GM19239 (cell line): ENCODE measurements at places on chromosomes 6 and 20.

DNA sequence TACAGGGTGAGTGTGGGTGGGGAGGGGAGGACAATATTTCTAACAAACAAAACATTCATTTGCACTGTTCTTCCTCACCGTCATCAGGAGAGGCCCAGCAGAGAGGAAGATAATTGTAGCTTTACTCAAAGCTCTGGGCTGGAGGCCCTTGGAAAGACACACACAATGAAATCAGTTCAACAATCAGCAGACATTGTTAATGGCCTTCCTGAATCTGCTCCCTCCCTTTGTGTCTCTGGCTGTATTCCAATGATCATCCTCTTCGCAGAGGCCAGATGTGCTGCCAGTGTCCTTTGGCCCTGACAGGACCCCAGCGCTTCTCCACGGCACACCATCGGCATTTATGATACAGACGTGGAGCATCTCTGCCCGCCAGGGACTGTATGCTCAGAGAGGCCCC is 44.6 kb upstream of the LRFN2 start:
- no peak for DNase-seq

GRCh38 chr20:36468149-36469000 is 72.9 kb upstream of the MYL9 start:
- no peak for DNase-seq

DNA sequence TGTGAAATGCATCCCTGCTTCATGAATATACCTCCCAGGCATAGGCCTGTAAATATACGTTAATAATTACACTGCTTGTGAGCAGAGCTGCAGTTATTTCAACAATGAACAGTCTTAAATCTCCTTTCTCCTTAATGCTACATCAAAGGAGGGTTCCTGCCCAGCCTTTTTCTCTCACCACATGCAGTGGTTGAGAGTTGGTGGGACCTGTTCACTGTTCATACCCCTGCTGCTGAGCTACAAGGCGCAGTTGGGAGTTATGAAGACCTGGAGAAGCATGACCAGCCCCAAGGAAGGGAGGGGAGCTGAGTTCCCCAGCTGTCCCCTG is 111.9 kb upstream of the FOXQ1 start:
- no peak for DNase-seq

GRCh38 chr20:57693002-57693582 is 16.7 kb downstream of the PMEPA1 start:
- no peak for DNase-seq

DNA sequence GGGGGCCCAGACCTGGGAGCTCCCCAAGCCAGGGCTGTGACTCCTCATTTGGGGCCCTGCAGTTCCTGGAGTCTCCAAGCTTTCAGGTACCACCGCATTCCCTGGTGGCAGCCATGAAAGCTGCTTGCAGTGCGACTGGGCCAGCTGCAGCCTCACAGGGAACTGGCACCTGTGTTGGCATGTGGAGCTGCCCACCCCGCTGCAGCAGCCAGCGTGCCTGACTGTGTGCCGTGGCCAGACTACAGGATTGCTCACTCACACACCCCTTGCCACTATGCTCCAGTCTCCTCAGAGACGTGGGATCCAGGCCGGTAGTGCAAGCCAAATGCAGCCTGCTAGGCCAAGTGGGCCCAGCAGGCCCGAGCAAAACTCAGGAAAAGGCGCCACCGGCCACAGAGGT is 450.7 kb downstream of the COL12A1 start:
- no peak for DNase-seq

DNA sequence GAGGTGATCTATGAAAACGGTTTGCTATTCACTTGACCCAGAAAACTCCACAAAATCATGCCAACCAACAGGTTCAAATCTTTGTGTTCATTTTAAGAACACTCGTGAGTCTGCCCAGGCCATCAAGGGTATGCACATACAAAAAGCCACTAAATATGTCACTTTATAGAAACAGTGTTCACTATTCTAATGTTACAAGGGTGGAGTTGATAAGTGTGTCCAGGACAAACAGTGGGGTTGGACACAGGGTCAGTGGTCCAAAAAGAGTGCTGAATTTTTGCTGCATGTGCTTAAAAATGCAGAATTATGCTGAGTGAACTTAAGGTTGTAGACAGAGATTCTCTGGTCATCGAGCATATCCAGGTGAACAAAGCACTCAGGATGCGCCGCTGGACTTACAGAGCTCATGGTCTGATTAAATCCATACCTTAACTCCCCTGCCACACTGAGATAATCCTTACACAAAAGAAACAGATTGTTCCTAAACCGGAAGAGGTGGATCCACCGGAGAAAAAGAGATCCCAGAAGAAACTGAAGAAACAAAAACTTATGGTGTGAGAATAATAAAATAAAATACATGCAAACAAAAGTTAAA is 23.5 kb downstream of the KIAA0408 start:
- no peak for DNase-seq

DNA sequence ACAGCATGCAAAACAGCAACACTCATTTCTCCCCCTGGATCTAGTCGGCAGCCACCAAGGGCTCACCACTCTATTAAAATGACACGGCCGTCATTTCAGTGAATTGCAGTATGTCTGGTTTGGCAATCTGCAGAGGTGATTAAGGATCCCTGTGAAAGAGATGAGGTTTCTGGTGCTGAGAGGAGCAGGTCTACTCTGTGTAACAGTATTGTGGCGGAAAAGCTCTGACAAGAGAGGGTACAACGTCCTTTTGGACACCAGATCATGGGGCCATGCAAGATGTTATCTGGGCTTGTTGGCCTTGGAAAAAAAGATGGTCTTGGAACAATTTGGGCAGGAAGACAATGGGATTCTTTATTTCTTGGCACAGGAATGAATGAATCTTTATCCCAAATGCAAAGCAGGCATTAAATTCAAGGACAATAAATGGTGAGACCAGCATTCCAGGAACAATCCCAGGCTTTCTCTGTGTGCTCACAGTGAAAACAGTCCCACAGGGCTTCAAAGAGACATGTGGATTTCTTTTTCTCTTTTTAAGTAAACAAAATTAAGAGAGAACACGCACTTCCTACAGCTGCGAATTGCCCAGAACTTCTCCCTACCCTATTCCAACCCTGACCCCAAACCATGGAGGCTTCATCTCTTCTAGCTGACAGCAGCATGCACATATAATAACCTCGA is 33.7 kb upstream of the ADGRF1 start:
- no peak for DNase-seq

DNA sequence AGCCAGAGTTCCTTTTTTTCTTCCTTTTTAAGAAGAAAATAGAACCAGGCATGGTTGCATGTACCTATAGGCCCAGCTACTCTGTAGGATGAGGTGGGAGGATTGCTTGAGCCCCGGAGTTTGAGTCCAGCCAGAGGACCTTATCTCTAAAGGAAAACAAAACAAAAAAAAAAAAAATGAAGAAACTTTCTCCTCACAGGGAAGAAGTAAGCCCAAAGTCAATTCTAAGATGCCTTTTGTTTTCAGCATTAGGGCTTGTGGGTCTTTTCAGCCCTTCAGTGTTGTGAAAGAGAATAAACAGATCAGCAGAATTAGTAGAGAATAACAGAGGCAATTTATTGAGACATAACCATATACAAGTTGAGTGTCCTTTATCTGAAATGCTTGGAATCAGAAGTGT is 26.8 kb downstream of the ZNF451 start:
- DNase-seq = no peak

- no peak for DNase-seq
Observed at GRCh38 chr6:156423075-156423474, 354.1 kb upstream of the ARID1B start.

GRCh38 chr6:72271531-72271930 is 350.3 kb upstream of the KCNQ5 start:
- DNase-seq = no peak

DNA sequence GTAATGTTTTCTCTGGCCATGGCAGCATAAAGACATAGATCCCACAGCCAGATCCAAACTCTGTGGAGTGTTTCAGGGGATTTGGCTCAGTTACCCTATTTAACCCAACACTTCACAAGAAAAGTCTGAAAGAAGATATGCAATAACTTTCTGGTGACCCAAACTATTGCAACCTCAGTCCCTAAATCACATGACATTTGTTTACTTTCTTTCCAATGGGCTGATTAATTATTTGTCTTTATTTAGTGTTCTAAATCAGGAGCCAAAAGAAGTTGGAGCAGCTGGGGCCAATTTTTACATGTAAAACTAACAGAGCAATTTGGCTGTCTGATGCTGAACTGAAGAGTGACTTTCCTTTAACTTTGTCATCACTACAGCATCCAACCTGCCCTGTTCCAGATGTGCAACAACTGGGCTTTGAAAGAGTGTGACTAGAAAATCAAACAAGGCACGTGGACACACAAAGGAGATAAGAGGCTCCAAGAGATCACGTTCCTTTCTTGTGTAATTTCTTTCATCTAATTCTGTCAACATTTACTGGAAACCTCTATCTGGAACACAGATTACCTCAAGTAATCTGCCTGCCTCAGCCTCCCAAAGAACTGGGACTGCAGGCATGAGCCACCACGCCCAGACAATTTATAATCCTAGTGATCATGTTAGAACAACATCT is 90.8 kb downstream of the TRMT11 start:
- no peak for DNase-seq

DNA sequence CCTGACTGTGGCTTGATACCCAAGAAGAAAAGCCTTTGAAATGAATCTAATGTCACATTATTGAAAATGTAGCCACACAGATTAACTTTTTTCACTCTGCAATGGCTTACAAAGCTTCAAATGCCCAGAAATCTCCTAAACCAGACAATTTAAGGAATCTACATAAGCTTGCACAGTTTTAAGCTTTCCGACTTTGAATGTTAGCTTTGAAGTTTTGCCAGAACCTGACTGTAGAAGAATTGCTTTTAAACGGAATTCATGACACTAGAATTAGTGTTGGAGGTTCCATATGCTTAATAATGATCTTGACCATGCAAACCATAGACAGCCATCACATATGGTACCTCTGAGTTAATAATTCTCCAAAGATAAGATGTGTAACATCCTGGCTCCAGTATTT is 798.5 kb upstream of the EPHA7 start:
- DNase-seq = no peak

DNA sequence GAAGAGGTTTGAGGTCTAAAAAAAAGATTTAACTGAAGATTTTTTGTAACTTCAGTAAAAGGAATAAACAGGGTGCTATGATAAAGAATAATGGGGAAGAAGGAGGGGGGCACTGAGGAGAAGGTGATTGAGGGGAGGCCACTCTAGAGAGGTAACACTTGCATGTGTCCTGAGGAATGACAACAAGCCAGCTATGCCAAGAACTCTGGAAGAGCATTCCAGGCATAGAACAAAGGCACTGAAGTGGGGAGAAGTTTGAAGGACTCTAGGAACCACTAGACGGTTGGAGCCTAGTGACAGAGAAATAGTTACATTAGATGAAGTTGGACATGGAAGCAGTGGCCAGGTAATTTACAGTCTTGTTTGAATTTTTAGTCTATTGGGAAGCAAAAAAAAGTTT is 10.8 kb upstream of the SF3B5 start:
- DNase-seq = no peak

- DNase-seq = no peak
Observed at GRCh38 chr6:2669067-2669700, 81.5 kb downstream of the MYLK4 start.

DNA sequence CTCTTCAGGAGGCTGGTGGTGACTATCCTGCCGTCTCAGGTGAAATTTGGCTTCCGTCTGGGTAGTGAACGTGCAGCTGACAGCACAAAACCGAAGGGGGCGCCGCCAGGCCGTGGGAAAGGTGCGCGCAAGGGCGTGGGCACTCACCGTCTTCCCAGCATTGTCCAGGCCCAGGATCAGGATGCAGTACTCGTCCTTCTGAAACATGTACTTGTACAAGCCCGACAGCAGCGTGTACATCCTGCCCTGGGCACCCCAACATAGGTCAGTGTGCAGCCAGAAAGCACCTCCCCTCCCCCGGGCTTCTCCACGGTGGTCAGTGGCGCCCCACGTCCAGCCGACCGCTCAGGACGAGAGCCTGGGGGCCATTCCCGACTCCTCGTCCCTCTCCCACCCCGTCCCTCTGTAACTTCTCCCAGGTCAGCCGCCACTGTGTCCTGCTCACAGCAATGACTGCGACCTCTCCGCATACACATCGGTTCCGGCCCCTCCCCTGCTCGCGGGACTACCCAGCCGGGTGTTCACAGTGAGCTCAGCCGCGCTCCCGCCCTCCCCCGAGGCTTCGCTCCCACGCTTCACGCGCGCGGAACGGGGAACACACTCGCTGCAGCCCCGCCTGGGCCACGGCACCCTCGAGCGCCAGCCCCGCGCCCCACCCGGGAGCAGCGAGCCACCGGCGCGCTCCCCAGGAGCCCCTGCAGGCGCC is 771 bp downstream of the ARFRP1 start:
- peak; percentile 73 for DNase-seq

- DNase-seq = no peak
Observed at GRCh38 chr6:1767481-1768246, 157.9 kb downstream of the FOXC1 start.

DNA sequence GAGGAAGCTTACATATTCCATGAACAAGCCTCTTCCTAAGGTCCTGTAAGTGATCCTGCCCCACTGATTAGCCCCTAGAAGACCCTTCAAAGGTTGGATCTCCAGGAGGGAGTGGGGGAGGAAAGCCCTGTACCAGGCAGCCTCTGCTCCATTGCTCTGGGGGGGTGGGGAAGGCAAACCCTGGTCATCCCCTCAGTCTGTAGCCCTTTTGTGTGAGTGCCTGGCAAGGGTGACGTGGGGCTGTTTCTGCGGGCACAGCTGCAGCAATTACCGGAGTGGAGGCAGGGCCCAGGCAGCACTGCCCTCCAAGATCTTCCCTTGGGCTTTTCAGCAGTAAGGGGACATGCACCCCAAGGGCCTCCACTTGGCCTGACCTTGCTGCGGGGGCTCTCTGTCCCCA is at the start of gene MOG:
Gene MOG (plus strand): TSS at position 295 of the 400 bp plus-strand sequence. CDS start 118 bp downstream, outside the sequence.
- no peak for DNase-seq

GRCh38 chr20:58512808-58513552 is 2.2 kb downstream of the APCDD1L start:
- DNase-seq = no peak

DNA sequence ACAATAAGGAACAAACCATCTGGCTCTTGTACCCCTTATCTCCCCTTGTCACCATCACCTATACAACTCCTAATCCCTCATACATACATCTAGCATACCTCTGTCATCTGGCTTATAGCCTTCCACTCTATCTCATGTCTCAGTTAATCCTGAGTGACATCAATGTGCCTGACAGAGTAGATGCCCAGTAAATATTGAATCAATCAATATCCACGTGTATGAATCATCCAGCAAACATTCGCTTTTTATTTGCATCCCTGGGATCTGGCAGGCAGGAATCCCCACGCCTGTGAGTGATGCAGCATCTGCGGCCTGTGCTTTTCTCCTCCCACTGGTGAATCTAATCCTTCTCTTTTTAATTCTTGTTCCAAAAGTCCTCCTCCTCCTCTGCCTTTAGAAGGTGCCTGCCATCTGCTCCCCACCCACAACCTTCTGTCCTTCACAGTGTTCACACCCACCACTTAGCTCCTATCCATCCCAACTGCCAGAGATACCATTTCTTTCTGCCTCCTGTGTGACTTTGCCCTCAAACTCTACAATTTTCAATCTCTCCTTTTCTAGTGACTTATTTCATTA is 37.6 kb downstream of the ZNF391 start:
- no peak for DNase-seq

DNA sequence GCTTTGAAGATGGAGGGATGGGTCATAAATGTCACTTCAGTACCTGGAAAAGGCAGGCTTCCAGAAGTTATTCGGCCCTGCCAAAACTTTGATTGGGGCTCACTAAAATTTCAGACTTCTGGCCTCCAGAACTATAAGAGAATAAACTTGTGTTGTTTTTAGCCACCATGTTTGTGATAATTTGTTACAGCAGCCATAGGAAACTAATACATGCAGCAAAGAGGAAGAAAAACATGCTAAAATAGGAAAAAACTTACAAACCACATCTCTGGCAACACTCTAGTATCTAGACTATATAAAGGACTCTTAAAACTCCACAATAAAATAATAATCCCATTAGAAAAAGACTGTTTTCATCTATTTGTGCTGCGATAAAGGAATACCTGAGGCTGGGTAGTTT is 9.5 kb downstream of the ADAT2 start:
- DNase-seq = no peak
